Smooth muscle cell of the coronary artery (primary cell): ENCODE measurements at places on chromosomes 11 and 22. TPM values are rescaled to one million over a fixed set of nuclear protein-coding genes. Genes with fewer than 3 reads are reported as not detected.

Gene HEPHL1
- total RNA-seq: 0.30 TPM in 1 of 2 replicates, not detected in the other

Gene HBG2
- 0.12 TPM in 1 of 2 replicates, not detected in the other for total RNA-seq

Gene CARD16
- total RNA-seq: 4.5 and 24.5 TPM in 2 replicates

Gene C22orf23
- 0.15 and 0.35 TPM in 2 replicates for total RNA-seq

Gene CRYBB3
- not detected in 2 replicates for total RNA-seq

Gene SYT9
- not detected in 2 replicates for total RNA-seq

Gene SLC2A11
- total RNA-seq: 7.5 and 8.9 TPM in 2 replicates

Gene GNAZ
- 0.30 and 1.3 TPM in 2 replicates for total RNA-seq

Gene TRPC6
- total RNA-seq: under 0.01 and 9.8 TPM in 2 replicates

Gene LMO1
- not detected in 2 replicates for total RNA-seq

Gene PAMR1
- total RNA-seq: 30.7 and 1,061 TPM in 2 replicates

Gene RFPL1
- total RNA-seq: not detected in 2 replicates

Gene NAV2
- total RNA-seq: 8.0 and 10.4 TPM in 2 replicates

Gene JHY
- 0.98 and 1.4 TPM in 2 replicates for total RNA-seq

Gene FGF3
- total RNA-seq: not detected in 2 replicates

Gene TRMT2A
- 45.0 and 45.9 TPM in 2 replicates for total RNA-seq

Gene INS
- total RNA-seq: not detected in 2 replicates

Gene SCUBE1
- not detected in 2 replicates for total RNA-seq

Gene FAM181B
- not detected in 2 replicates for total RNA-seq

Gene CRY2
- 9.2 and 14.6 TPM in 2 replicates for total RNA-seq

Gene UPB1
- total RNA-seq: 1.4 TPM in 1 of 2 replicates, not detected in the other

Gene OVCH2
- total RNA-seq: not detected in 2 replicates

Gene CAPRIN1
- total RNA-seq: 124 and 172 TPM in 2 replicates

Gene OR9Q2
- total RNA-seq: not detected in 2 replicates

Gene CCDC116
- 0.08 and 0.23 TPM in 2 replicates for total RNA-seq

Gene FZD4
- total RNA-seq: 11.6 and 98.8 TPM in 2 replicates

Gene ALDH3B2
- not detected in 2 replicates for total RNA-seq

Gene ISX
- total RNA-seq: not detected in 2 replicates

Gene KRTAP5-9
- not detected in 2 replicates for total RNA-seq

Gene TRIM49
- total RNA-seq: not detected in 2 replicates

Gene TCF20
- total RNA-seq: 14.5 and 15.6 TPM in 2 replicates

Gene PRG3
- not detected in 2 replicates for total RNA-seq

Gene TSSK2
- total RNA-seq: under 0.01 TPM in 1 of 2 replicates, not detected in the other

Gene IRF7
- 3.7 and 7.7 TPM in 2 replicates for total RNA-seq

Gene SVIP
- total RNA-seq: 0.23 and 33.6 TPM in 2 replicates

Gene OR2AG1
- total RNA-seq: not detected in 2 replicates

Gene FAM180B
- 0.94 TPM in 1 of 2 replicates, not detected in the other for total RNA-seq

Gene GGTLC2
- total RNA-seq: not detected in 2 replicates

Gene ANGPTL5
- total RNA-seq: 0.23 TPM in 1 of 2 replicates, not detected in the other

Gene MMP1
- total RNA-seq: 73.8 and 4,826 TPM in 2 replicates

Gene ZBTB16
- 0.12 TPM in 1 of 2 replicates, not detected in the other for total RNA-seq

Gene OTOG
- total RNA-seq: not detected in 2 replicates

Gene MUC6
- not detected in 2 replicates for total RNA-seq

Gene SAMM50
- total RNA-seq: 34.6 and 48.4 TPM in 2 replicates
